RWPE2 (cell line): ENCODE measurements at places on chromosomes 3 and 15.

DNA sequence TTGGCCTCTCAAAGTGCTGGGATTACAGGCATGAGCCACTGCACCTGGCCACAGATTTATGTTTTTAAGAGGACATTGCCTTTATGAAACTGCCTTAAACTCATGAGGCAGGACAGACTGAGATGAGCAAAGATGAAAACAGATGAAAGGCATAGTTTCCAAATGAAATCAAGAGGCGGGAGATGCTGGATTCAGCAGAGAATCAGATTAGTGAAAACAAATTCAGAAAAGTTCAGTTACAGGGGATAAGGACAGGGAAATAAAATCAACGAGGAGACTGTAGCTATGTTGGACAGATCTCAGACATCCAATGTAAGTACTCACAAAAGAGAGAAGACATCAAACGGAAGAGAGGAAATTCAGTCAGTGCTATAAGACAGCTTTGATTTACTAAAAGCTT is 68.1 kb downstream of the ADAMTSL3 start:
- DNase-seq = no peak

- no peak for DNase-seq
Observed at GRCh38 chr3:14574183-14574582, 34.0 kb upstream of the GRIP2 start.

DNA sequence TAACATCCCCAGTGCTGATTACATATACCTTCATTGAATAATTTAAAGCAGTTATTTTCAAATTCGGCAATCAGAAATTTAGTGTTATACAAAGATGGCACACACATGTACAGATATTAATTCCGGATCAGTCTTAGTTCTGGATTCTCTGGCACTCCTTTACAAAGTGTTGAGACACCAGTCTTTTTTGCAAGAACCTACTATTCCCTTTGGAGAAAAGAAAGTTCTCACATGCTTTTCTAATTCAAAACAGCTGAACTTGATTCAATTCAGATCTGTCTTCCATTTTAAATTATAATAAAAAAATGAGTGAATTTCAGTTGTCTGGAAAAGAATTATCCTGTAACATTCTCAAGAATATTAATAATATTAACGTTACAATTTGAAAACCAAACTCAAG is 20.4 kb downstream of the CCDC191 start:
- no peak for DNase-seq

GRCh38 chr3:119494597-119494996 is 3.8 kb upstream of the TIMMDC1 start:
- no peak for DNase-seq
